ENCODE measurements at places on chromosomes 11 and 22. TPM values are rescaled to one million over a fixed set of nuclear protein-coding genes. Genes with fewer than 3 reads are reported as not detected.

- H3K36me3 ChIP-seq = no peaks in the 10 kb centered on the region
- H3K27me3 ChIP-seq = no peaks in the 10 kb centered on the region
- no peaks in the 10 kb centered on the region for H3K4me1 ChIP-seq
- H3K4me3 ChIP-seq = no peak overlapping the region
- H3K27ac ChIP-seq = no peak overlapping the region
- DNase-seq = no peak
Observed at GRCh38 chr11:103623933-103624332, 412.5 kb upstream of the DDI1 start.

DNA sequence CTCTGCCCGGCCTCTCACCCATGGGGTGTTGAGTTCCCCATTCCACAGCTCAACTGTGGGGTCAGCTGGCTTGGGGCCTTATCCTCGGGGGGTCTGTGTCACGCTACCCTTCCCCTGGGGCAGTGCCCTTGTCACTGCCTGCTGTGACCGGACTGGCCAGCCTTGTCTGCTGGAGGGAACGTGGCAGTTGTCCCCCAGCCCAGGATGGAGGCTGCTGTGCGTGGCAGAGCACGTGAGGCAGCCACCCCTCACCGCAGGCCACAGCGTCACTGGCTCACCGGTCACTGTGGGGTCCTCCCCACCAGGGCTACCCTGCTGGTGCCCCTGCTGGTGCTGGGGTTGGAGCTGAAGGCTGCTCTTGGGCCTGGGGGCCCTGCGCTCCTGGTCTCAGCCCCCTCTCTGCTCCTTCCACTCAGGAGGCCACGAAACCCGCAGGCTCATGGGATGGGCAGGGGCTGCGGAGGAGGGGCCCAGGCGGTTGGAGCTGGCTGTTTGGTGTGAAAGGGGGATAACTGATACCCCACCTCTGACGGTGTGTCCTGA, 13.4 kb downstream of the BRSK2 start:
- H3K4me3 ChIP-seq = no peak overlapping the region
- H3K27ac ChIP-seq = no peak overlapping the region
- no peaks in the 10 kb centered on the region for H3K36me3 ChIP-seq
- no peaks in the 10 kb centered on the region for H3K4me1 ChIP-seq
- no peak for DNase-seq

DNA sequence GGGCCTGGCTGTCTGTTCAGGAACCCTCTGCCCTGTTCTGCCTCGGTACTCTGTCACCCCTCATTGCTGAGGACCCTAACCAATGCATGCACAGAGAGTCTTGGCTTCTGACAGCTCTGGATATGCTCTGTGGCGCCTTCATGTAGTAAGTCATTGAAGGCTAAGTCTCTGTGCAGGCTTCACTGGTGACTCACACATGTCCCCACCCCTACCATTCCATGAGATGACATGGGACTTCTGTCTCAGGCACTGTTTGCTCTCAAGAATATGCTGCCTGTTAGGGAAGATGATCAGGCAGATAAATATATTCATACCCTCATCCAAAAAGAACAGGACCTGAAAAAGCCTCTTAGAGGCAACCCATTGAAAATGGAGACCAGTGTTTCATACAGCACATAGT, 43.6 kb upstream of the HORMAD2 start:
- H3K36me3 ChIP-seq = no peaks in the 10 kb centered on the region
- H3K27me3 ChIP-seq = no peaks in the 10 kb centered on the region
- DNase-seq = no peak
- H3K4me3 ChIP-seq = no peak overlapping the region
- H3K27ac ChIP-seq = no peak overlapping the region
- H3K4me1 ChIP-seq = no peaks in the 10 kb centered on the region

- H3K4me3 ChIP-seq = no peak overlapping the region
- no peaks in the 10 kb centered on the region for H3K4me1 ChIP-seq
- H3K27ac ChIP-seq = no peak overlapping the region
- no peaks in the 10 kb centered on the region for H3K27me3 ChIP-seq
- H3K36me3 ChIP-seq = no peaks in the 10 kb centered on the region
Observed at GRCh38 chr11:45512471-45513148, 152.8 kb downstream of the CHST1 start.

GRCh38 chr22:17633217-17633997, 4.9 kb upstream of the ATP6V1E1 start:
- no peak overlapping the region for H3K4me3 ChIP-seq
- DNase-seq = no peak
- no peaks in the 10 kb centered on the region for H3K27me3 ChIP-seq
- no peaks in the 10 kb centered on the region for H3K36me3 ChIP-seq

Gene SYT8
- total RNA-seq = not detected

Gene TLCD5
- total RNA-seq = not detected

Gene CALCA
- not detected for total RNA-seq

Gene RIN1
- 2.5 TPM for total RNA-seq

Gene TIMM10
- 18.8 TPM for total RNA-seq

Gene VPREB1
- not detected for total RNA-seq

Gene SLC29A2
- 1.8 TPM for total RNA-seq

Measured in natural killer cell (primary cell).